GOT3 (cell line): ENCODE measurements at places on chromosomes 12 and 14.

DNA sequence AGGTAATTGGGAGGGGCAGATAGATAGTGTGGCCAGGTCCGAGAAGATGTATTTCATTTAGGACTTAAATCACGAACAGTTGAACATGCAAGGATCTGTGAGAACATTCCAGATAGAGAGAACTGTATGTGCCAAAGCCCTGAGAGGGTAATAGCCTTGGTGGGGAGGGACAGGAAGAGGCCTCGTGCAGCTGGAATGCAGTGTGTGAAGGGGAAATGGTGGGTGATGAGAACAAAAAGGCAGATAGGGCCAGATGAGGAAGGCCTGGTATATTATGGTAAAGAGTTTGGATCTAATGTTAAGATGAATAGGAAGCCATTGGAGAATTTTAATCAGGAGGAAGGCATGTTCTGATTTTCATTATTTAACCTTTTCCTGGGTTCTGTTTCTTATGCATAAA, 136.3 kb downstream of the TPH2 start:
- no peak for DNase-seq

DNA sequence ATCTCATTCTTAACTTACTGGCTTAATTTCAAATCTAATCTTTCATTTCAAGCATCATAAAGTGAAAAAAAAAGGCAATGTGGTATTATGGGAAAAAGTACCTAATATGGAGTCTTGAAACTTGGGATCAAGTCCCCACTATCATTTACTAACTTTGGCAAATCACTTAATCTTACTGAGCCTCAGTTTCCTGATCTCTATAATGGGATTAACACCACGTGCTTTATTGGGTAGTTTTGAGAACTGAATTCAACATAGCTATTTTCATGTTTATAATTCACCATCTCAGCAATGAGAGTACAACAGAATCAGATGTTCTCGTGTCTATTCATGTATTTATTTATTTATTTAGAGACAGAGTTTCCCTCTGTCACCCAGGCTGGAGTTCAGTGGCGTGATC, 78.3 kb downstream of the NTN4 start:
- DNase-seq = no peak

GRCh38 chr12:3667485-3667884, 85.4 kb downstream of the CRACR2A start:
- DNase-seq = no peak

DNA sequence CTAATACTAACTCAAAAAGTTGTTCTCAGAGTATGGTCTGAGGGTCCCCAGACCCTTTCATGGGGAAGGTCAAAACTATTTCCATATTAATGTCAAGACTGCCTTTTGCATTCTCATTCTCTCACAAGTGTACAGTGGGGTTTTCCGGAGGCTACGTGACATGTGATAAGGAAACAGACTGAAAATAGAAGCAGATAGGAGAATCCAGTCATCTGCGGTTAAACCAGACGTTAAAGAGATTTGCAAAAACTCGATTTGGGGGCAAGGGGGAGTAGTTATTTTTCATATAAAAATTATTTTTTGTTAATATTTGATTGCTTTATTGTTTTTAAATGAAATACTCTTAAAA, 1.0 kb upstream of the NAP1L1 start:
- DNase-seq = no peak

DNA sequence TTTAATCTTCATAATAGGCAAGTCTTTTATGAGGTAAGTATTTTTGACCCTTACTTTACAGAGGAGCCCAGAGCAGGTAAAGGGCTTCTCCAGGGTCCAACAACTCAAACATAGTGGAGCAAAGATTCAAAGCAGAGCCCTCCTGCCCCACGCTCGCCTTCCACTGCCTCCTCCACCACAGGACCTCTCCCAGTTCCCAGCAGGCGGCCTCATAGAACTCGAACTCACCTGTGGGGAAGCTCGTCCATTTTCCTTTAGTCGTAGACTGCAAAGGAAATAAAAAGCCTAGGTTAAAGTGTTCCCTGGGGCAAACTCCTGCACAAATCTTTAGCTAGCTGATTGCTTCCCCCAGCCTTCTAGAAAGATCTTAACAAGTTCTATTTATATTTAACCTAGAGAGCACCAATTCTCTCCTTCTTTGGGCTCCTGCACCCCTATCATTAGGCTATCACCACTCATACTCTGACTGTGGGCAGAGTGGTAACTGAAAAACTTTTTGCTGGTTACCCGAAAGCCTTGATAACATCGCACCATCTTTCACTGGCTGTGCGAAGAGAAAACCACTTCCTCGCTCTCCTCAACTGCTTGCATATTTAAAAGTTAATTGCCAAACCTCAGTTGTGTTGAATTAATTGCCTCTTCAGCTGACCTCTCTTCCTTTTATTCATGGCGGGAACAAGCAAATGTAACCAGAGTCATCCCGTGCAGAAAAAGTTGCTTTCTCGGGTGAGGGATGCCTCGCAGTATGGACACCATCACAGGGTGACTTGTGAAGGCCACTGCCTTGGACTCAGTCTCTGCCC, 299.6 kb downstream of the DPF3 start:
- no peak for DNase-seq
